CD4-positive, alpha-beta T cell treated with Interferon gamma for 1 hour (primary cell): ENCODE measurements at places on chromosomes 12 and 14.

DNA sequence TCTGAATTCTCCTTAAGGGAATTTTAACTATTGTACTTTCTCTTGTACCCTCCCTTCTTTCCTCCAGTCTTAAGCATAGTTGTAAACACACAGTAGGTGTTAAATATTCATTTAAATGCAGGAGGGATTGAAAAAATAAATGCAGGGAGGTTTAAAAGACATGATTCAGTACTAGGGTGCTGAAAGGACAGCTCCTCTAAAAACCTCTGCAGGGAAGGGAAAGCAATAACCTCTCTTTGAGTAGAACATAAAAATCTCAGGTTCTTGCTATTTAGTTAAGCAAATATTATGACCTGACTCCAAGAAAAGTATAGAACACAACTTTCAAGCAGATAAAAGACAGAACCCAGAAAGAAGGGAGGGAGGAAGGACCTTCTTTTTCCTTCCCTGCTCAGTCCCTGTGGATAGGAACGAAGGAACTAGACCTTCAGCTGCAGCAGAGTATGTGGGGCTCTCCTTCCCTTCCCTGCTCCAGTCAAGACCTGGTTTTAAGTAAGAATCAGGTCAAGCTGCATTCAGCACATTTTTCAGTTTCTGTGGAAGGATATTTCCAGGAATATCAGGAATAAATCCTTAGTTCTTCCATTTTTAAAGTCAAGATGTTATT is 4.7 kb downstream of the MAP3K9 start:
- DNase-seq = no peak

DNA sequence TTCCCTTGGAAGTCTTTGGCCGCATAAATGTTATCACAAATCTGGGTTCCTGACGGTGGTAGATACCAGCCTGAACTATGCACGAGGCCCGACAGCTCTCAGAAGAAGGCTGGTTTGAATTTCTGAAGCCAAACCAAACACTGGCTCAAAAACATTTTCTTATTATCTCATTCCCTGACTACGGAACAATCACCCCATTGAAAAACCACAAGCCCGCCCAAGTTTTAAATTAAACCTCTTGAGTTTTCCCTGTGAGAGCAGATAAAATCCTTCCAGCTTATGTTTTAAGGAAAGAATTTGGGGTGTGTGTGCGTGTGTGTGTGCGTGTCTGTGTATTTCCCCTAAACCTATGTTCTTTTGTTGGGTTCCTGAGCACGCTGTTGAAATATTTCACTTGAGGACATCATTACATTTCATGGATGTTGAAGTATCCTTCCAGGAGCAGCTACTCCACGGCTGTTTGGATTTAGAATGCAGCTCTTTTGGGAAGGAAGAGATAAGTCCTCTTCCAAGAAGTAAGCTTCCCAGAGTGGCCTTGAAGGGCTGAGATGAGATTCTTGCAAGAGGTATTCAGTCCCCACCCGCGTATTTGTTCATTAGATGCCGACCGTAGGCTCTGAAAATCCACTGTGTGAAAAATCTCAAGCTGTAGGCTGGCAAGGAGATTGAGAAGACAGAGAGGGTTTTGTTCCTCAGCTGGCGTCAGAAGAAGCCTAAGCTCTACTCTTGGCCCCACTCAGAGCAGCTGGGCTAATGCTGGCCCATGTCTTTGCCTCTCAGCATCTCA is 131.0 kb upstream of the NCOR2 start:
- DNase-seq = no peak

GRCh38 chr12:93043877-93044209 is 114.7 kb upstream of the EEA1 start:
- DNase-seq = no peak

DNA sequence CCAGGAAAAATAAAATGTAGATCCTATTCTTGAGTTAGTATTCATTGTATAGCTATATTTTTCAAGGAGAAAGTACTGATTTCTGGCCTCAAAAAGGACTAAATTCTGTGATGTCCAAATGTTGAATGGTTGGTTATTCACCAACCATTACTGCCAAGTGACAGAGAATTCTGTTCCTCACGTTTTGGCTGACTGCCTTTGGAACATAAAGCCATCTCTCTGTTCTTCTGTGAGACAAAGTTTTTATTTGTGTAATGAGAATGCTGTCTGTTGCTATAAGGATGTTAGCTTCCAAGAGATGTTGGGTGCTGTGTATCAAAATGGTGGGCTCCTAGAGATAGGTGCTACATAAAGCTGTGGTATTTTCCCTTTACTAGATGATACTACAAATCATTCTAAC is 9.3 kb downstream of the ZNF410 start:
- DNase-seq = no peak

GRCh38 chr12:29990971-29991370 is 207.2 kb upstream of the TMTC1 start:
- DNase-seq = no peak

- DNase-seq = no peak
Measured at GRCh38 chr12:56932867-56933266, 1.3 kb downstream of the SDR9C7 start.

GRCh38 chr12:122350141-122350848 is 72.2 kb downstream of the CLIP1 start:
- DNase-seq = no peak

DNA sequence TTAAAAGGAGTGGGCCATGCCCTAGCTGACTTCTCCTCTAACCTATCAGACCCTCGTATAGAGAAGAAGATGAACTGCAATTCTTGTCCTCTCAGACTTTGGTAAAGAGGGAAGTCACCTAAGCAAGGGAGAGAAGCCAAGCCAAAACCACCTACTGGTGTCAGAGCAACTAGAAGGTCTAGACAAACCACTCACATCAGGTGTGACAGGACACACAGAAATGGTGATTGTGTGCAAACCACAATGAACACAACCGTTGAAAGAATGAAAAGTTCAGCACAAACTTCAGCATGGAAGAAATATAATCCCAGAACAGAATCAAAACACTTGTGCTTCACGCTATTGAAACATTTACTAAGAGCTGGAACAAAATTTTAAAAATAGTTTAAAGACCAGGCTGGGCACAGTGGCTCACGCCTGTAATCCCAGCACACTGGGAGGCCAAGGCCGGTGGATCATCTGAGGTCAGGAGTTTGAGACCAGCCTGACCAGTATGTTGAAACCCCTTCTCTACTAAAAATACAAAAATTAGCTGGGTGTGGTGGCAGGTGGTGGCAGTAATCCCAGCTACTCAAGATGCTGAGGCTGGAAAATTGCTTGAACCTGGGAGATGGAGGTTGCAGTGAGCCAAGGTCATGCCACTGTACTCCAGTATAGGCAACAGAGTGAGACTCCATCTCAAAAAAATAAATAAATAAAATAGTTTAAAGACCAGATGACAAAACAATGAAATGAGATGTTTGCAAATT is 56.2 kb upstream of the NTF3 start:
- DNase-seq = no peak

DNA sequence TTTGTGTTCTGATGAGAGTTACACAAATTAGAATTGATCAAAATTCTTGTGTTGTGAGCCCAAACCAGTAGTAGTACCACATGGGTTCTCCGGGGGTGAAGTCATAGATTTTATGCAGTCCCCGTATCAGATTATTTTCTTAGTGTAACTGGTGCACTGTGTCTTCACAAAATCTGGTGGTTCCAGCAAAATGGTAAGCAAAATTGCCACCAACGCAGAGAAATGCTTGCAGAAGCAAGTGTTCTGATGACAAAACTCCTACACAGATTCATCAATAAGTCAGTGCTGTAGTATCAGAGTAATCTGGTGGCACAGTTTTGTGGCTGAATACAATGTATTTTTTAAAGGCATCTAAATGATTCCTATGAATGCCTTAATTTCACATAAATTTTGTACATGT is 1.3 kb upstream of the CACNA2D4 start:
- DNase-seq = no peak

- DNase-seq = peak; percentile 14
Measured at GRCh38 chr12:54126696-54127537, 61.9 kb downstream of the SMUG1 start.

DNA sequence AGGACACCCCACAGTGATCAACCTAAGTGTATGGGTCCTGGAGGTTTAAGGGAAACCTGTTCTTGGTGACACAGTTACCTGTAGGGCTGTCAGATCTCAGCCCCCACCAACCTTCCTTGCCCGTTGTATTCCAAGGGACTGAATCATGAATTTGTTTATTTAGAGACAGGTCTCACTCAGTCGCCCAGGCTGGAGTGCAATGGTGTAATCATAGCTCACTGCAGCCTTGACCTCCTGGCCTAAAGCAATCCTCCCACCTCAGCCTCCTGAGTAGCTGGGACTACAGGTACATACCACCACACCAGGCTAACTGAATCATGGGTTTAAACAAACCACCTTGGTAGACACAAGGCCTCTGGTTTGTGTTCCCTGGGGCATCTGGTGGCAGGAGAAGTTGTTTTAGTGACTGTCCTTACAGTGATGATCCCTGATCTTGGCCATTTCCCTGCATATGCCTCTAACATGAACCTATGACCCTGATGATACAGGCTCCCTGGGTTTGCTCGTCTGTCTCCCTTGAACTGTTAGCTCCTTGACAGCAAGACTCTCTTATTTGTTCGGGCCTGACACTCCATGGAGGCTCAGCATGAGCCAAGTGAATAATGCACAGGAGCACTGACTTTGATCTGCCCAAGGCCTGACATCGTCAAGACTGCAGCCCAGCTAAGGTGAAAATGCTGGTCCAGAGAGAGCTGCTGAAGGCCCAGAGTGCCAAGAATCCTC is 47.9 kb downstream of the PITPNM2 start:
- DNase-seq = no peak

GRCh38 chr12:49568442-49569162 is 660 bp upstream of the MCRS1 start:
- DNase-seq = no peak

DNA sequence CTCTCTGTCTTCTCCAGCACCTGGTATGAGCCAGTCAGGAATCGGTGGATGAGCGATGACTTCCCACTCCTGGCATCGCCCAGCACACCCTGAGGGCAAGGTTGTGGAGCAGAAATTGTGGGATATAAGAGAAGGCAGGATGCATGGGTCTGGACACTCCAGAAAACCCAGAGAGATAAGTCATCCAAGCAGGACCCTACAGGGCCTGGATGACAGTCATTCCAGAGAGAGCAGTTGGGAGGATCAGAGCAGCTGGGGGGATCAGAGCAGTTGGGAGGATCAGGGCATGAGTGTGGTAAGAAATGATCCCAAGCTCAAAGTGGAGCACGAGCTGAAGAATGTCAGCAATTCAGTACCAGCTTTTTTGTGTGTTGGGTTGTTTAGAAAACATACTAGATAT is 4.0 kb downstream of the AGAP2 start:
- no peak for DNase-seq

- no peak for DNase-seq
Measured at GRCh38 chr12:128789356-128789929, 34.3 kb downstream of the SLC15A4 start.

GRCh38 chr12:90512518-90512917 is 442.5 kb downstream of the CCER1 start:
- DNase-seq = no peak

DNA sequence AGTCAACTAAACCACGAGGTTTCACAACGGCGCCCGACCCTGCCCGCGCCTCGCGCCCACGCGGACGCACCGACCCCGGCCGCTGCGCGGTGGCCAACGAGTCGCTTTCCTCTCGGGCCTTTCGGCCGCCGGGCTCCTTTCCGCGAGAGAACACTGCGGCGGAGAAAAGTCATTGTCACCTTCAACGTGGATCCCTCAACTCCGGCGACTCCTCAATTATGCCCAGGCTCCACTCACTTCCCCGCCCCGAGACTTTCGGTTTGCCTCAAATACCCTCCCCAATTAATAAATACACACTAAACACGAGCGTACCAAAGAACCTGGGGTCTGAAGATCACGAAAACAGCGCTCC is 450 bp downstream of the SINHCAF start:
- DNase-seq = no peak

- DNase-seq = no peak
Measured at GRCh38 chr14:92525322-92526095, 11.9 kb downstream of the RIN3 start.

- DNase-seq = no peak
Measured at GRCh38 chr14:89205137-89205740, 211.8 kb downstream of the FOXN3 start.

DNA sequence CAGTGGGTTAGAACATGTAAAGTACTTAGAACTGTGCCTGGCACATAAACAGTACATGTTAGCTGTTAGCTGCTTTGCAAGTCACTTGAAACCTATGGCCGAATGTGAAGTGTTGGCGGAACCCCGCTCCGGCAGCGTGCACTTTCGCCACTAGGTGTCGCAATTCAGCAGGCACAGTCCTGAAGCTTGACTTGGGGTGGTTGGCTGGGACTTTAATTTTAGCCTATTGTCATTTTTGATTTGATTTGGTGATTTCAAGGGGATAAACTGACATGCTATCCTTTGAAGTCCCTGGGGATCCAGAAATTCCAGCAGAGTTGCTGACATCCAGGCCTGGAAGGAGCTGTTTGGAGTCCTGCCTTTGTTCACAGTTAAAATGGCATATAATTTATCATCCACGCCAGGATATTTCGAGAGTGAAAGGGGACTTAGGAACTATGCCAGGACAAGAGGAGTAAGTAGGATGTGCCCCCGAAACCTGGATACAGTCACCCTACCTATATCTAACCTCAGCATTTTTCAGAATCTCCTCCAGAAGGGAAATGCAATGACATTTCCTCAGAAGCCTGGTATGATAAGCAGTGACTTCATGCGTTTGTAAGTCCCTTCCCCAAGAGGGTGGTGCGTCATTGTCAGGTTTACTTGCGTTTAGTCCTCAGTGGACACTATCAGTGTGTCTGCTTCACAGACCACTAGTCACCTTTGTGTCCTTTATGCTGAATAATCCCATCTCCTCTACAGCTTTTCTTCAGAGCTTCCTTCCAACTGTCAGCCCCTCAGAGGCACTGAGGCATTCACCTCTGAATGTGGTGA is 3.5 kb upstream of the TSPAN9 start:
- peak; percentile 76 for DNase-seq

- no peak for DNase-seq
Measured at GRCh38 chr14:60329274-60329673, 80.3 kb downstream of the PPM1A start.

DNA sequence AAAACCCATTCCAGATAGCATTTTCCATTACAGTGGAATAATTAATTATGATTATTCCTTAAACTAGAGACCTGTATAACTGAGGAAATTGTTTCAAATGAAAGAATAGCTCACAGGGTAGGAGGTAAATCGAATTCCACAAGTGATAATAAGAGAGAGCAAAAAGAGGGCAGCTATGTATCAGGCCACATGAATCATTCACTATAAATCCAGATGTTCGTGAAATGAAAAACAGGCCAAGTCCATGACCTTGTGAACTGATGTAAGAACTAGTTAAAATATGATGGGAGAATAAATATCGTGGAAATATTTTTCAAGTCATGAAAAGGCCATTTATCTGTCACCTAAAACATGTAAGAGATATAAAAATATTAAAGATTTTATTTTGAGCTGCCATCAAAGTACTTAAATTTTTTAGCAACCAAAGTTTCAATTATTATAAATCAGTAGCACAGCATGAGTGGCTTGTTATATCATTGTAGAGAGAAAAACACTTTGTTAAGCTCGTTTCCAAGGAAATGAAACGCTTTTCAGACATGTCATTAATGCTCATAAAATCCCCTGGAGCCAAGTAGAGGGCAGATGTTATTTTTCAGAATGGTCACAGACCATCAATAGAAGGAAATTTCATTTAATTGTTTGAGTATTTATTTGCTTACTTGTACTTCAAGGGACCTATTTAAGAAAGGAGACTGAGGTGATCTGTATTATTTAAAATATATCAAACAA is 120.6 kb upstream of the CDKN3 start:
- DNase-seq = no peak
